ENCODE measurements at places on chromosomes 6 and 20.

GRCh38 chr20:50724112-50724725, 7.2 kb upstream of the PARD6B start:
- no peak for DNase-seq

- DNase-seq: no peak
Measured at GRCh38 chr6:108024427-108025073, 50.0 kb downstream of the OSTM1 start.

DNA sequence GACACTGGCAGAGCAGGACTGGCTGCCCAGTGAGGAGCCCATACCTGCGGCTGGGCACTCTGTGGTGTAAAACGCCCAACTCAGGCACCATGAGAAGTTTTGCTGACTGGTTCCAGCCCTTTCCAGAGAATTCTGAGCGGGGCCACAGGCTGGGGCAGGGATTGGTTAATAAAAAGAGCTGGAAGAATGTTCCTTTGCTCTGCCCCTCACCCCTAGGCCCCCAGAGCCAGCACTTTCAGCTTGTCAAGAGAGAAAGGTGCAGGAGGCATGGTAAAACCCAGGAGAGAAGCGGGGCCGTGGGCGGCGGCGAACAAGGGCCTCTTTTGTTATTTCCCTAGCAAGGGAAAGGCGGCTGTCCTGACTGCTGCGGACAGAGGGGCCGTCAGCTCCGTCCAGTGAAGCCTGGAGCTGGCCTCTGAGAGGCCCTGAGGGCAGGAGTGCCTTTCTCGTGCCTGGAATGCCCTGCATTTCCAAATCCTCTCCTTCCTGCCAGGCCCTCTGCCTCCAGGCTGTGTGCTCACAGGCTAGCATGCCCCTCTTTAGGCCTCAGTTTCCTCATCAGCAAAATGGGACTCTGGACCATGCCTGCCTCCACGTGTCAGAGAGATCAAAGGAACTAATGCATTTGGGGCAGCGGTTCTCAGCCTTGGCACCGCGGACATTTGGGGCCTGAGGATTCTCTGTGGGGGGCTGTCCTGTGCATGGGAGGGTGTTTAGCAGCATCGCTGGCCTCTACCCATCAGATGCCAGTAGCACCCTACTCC, 12.9 kb downstream of the SLC13A3 start:
- no peak for DNase-seq

DNA sequence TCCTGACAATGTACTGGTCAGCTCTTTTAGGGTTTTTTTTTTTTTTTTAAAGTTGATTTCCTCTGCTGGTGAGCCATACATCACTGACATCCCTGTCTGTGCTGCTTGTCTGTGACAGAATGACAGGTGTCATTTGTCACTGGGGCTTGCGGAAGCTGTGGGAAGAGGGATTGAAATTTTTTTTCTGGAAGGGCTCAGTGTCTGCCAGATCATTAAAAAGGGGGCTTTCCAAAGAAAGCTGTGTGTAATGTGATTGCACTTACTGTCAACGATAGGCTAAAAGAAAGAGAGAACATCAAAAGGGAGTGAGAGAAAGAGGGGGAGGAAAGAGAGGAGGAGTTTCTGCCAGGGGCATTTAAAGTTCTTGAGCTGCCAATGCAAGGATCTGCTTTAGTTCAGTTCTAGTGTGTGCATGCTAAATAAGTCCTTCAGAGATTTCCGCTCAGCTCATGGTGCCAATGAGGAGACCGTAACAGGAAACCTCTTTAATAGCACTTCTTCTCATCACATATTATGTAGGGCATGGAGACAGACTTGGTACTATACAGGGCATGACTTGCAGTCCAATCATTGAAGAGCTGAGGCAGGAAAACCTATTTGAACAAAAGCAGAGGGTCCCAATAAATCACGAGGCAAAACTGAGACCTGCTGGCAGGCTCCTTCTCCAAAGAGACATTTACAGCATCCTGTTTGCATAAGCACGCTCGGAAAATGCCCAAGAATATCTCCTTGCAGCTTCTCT, 177.2 kb downstream of the TSHZ2 start:
- DNase-seq: no peak

GRCh38 chr6:20846602-20847028, 312.4 kb downstream of the CDKAL1 start:
- no peak for DNase-seq

DNA sequence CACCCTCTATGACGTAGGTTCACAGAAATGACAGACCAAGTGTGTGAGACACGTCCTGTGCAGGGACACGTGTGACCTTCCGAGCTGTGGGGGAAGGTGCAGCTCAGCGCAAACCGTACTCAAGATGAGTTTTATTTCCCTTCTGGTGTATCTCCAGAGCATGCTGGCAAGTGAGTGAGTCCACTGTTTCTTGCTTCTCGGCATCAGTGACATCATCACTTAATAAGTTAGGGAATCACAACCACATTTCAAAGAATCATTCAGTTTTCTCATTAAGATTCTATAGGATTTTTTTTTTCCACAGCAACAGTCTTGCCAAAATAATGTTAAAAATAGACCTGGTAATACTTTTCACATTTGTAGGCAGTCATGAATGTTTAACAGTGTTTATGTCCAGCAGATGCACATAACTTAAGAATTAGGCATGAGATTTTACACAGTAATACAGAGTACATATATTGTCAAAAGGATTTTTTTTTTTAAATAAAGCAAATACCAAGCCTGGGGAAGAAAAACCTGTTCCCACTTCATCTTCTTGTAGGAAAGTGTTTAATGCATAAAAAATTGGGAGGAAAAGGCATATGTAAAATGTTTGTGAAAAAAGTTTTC, 417.8 kb downstream of the CDC5L start:
- DNase-seq: no peak

- DNase-seq: peak; percentile 29
Measured at GRCh38 chr20:47663354-47664067, 121.8 kb downstream of the SULF2 start.

DNA sequence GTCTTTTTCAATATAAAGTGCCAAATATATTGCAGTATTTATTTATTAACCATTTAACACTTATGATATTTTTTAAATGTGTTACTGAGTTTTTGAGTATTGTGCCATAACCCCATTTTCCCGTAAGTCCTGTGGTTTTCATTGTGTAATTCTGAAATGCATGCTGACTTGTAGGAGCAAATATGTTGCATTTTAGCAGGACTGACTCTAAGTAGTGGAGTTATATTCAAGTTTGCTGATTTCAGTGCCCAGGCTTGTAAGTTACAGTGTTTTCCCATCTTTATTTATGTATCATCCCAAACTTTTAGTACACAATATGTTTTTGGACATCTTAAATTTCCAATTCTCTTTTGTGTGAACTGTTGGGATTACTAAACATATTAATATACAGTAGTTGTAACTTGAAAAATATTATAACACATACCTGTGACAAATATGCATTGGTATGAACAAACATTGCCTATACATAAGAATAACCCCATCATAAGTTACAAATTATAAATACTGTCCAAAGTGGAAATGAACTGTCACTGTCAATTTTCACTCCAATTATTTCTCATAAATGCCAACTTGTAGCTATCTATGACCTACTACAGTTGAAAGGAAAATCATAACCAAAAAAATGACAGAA, 179.3 kb upstream of the RUNX2 start:
- no peak for DNase-seq

- no peak for DNase-seq
Measured at GRCh38 chr6:148793721-148794120, 46.9 kb downstream of the UST start.

DNA sequence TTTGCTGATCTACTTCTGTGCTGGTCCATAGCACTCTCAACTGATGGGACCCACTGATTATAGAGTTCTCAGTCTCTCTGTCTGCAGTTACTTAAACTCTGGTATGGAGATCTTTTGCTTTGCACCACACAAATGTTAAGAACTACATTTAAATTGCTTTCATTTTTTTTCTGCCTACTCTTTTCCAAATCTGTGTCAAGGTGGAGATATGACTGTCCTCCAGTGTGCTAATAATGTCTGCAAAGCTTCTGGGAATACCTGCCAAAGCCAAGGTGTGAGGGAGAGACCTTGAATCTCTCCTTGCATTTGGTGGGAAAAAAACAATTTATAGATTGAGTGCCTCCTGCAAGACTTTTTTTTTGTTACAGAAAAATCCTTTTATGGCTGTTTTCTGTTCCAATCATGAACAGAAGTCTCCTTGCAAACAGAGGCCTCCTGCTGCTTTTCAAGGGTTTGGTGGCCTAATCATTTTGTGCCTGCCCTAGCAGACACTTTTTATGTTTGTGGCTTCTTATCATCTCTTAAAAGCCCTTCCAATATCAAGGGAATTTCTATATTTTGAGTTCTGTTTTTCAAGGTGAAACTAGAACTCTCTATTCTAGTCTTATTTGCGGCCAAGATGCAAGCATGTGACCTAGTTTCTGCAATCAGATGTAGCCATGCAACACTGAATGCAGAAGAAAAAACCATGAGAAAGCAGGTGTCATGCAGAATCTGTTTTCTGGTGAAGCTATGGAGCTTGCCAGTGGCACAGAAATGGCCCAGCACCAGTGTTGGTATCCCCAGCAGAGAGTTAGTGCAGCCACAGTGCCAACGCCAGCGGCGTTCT, 23.2 kb upstream of the AKIRIN2 start:
- DNase-seq: no peak

- no peak for DNase-seq
Measured at GRCh38 chr20:8073024-8073832, 53.7 kb upstream of the TMX4 start.

- no peak for DNase-seq
Measured at GRCh38 chr20:56453352-56453751, 15.1 kb upstream of the RTF2 start.

DNA sequence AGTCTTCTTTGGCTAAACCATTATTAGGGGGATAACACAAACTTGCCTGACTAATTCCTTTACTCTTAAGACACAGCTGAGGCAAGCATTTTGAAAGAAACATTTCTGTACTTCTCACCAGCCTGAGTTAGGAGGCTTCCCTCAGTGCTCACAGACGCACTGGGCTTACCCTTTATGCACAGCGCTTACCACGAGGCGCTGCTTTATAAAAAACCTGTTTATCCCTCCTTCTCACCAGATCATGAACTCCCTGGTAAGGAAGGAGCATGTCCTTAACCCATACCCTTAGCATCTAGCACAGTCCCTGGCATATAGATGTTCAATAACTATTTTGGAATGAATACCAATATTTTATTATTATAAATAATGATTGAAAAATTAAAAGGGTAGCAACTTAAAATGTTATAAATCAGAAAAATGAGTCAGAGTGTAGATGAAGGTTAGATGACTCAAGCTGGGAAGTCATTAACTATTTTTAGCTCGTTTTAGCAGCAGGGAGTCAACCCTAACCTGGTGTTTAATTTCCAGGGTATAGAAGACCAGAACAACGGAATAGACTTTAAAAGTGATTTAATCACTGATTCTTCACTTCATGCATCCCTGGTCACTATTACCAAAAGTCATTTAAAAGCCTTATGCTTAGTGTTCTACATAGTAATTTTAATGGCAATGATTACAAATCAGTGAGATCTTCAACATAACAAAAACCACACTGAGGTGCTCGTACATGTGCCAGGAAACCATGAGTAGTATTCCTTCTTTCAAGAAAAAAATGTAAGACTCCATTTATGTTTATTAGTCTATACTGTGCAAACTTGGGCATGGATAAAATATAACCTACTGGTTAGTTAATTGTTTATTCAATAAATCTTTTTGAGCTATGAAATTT, 4.1 kb upstream of the TPD52L1 start:
- no peak for DNase-seq

DNA sequence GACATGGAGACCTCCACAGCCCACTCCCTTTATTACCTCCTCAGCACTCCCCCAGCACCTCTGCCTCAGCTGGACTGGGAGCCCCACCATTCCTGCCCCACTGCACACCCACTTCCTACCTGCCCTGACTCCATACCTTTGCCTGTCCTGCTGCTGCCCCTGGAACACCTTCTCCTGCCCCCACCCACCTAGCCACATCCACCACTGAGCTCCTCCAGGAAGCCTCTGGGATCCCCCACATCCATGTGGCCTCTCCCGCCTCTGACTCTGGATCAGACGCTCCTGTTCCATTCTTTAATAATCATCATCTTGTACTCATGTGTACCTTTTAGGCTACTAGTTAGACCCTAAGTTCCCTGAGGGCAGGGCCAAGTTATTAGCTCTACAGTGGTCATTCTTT, 2.2 kb upstream of the SDCBP2 start:
- no peak for DNase-seq

- no peak for DNase-seq
Measured at GRCh38 chr20:32434434-32434833, 76.3 kb downstream of the ASXL1 start.

GRCh38 chr6:149463781-149464180, 21.0 kb downstream of the ZC3H12D start:
- DNase-seq: no peak

- no peak for DNase-seq
Measured at GRCh38 chr20:887137-887536, 29.0 kb downstream of the ANGPT4 start.

GRCh38 chr20:11537032-11537431, 380.7 kb upstream of the BTBD3 start:
- no peak for DNase-seq
